ENCODE measurements at places on chromosomes 6 and 20.

DNA sequence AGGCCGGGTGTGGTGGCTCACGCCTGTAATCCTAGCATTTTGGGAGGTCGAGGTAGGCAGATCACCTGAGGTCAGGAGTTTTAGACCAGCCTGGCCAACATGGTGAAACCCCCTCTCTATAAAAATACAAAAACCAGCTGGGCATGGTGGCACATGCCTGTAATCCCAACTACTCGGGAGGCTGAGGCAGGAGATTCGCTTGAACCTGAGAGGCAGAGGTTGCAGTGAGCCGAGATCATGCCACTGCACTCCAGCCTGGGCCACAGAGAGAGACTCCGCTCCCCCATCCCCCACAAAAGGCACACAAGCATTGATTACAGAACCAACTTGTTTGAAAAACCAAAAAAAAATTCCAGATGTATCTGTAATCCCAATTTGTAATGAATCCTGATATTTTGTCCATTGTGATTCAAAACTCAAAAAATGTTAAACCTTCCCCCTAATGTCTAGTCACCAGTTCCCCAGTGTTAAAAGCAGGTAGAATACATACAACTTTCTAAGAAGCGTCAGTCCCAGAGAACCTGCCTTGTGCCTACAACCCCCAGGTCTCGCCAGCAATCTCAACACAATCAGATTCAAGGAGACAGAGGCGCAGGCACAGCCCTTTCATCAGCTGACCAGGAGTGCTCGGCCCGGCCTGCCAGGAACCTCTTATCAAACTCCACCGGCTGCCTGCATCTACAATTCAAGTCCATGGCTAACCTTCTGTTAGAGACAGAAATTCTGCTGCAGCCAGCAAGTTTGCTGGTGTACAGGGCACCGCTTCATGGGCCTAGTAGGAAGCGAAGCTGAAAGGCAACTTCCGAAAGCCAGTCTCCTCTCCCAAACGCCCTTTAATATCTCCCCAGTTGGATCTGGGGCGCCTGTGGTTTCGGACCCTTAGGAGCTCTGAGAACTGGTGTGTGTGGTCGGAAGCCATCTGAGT is 2.1 kb downstream of the EZR start:
- peak; percentile 33 for DNase-seq

GRCh38 chr20:62888910-62889309 is 27.3 kb upstream of the TCFL5 start:
- no peak for DNase-seq

DNA sequence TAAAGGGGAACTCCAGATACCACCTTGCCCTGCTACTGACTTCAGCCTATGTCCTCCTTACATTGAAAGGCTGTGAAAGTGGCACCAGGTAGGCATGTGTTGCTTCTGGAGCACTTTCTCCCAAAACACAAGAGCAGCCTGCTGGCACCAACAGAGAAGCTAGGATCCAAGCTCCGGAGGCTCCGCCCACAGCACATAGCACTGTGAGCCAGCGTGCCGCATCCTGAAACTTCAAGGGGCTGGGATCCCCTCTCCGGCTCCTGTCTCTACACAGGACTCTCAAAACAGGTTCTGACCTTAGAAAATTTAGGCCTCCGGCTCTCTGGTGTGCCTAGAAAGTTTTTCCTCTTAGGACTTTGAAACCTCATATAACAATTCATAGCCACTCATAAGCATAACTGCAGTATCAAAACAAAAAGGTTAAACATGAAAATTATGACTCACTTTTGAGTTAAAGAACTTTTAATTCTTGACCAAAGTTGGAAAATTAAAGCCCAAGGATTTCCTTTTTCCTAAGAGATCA is 41.1 kb downstream of the EZR start:
- DNase-seq: no peak

DNA sequence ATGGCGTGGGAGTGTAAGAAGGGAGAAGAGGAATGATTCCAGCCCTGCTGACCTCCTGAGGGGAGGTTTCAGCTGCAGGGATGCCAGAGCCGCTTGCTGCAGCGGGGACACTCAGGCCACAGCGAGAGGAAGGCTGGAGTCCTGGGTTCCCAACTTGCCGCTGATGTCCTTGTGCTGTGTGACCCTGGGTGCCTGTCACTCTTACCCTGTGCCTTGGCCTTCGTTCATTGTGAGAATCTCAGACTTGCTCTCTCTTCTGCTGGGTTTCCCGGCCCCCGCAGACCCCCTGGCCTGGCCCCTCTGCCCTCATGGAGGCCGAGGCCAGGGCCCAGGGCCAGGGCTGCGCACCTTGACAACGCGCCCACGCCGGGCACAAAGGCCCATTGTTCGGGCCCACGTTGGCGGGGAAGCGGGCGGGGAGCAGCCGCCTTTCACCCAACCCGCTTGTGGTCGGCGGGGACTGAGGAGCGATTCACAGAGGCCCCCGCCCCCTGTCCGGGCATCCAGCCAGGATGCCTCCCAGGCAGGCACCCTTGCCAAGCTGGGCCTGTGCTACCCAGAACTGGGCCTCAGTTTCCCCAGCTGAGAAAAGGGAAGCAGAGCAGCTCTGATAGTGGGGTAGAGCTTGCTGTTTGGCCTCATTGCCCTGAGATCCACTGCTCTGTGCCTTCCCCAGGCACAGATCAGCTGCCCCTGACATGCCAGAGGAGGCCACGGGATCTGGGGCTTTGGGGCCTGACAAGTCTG is 52.4 kb downstream of the CEBPB start:
- no peak for DNase-seq

- no peak for DNase-seq
Observed at GRCh38 chr6:132007474-132008190, 56.5 kb upstream of the CCN2 start.

GRCh38 chr6:164195942-164196281 is 781.4 kb downstream of the QKI start:
- no peak for DNase-seq

- no peak for DNase-seq
Observed at GRCh38 chr6:28982476-28983266, 22.4 kb downstream of the ZNF311 start.

- DNase-seq: no peak
Observed at GRCh38 chr6:13188306-13188705, 140.0 kb downstream of the TBC1D7 start.

- no peak for DNase-seq
Observed at GRCh38 chr6:91704531-91704930, 1117.7 kb upstream of the MAP3K7 start.

GRCh38 chr6:153106021-153106420 is 25.1 kb downstream of the RGS17 start:
- DNase-seq: no peak

DNA sequence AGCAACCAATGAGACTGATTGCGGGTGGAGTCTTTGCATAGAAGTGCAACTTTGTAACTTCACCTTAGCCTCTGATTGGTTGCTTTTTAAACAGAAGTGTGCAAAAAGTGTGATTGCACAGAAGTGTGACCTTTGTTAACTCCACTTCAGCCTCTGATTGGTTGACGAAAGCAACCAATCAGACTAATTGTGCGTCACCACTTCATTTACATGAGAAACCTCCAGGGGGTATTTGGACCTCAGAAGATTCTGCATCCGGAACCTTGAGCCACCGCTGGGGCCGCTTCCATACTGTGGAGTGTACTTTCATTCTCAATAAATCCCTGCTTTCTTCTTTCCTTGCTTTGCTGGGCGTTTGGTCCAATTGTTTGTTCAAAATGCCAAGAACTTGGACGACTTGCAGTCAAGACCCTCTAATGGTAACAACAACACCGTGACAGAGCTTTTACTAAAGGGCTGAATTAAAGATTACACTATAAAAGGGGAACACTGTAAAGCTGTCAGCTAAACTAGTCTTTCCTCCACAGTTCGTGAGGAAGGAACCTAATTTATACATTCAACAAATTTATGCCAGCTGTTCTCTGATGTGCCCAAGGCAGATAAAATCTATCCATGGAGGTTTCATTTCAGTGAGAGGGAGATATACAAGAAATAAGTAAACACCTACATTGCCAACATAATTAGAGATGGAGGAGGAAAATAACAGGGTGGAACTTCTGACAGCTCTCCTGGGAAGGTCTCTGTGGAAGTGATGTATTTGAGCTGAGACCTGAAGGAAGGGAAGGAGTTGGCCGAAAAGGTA is 1.4 kb upstream of the HECA start:
- no peak for DNase-seq

GRCh38 chr20:37735541-37735940 is 41.7 kb downstream of the CTNNBL1 start:
- DNase-seq: no peak
